ENCODE measurements at places on chromosomes 4 and X.

GRCh38 chr4:90025248-90025647 lies 101.9 kb upstream of the CCSER1 start:
- no peak for DNase-seq

GRCh38 chrX:120823556-120823955 lies 52.1 kb downstream of the CT47B1 start:
- peak; percentile 69 for DNase-seq

DNA sequence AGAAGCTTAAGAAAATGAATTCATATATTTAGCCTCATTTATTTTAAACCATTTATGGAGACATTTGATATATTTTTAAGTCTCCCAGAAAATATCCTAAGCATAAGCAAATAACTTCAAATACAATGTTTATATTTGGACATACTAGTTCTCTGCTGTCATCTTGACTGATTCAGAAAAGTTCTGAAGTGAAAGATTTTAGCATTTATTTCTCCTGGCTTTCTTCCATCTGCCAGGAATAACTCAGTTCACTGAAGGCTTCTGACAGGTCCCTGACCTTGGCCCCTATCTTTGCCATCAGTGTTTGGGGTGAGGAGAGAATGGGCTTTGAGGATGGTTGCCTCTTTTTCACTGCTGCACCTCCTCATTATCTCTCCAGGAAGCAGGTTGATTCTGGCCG lies 115.7 kb downstream of the SLIT2 start:
- peak; percentile 35 for DNase-seq

- DNase-seq, result no peak
These were observed 150.4 kb upstream of the NOCT start for GRCh38 chr4:138864961-138865720.

DNA sequence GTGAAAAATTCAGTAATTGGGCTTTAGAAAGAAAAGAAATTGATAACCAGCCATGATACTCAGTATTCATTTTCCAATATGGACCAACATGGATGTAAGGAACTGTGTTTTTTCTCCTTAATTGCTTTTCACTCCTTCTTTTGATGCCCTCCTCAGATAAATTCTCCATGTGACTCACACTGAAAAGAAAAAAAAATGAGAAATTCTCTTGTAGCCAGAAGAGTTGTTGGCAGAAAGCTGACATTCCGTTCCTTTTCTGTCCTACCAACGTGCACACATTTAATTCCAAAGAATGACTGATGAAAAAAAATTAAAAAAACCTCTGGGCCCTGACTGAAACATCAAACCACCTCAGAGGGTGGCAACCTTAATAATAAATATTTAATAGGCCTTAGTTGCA lies 153.1 kb downstream of the AMELX start:
- peak; percentile 77 for DNase-seq

DNA sequence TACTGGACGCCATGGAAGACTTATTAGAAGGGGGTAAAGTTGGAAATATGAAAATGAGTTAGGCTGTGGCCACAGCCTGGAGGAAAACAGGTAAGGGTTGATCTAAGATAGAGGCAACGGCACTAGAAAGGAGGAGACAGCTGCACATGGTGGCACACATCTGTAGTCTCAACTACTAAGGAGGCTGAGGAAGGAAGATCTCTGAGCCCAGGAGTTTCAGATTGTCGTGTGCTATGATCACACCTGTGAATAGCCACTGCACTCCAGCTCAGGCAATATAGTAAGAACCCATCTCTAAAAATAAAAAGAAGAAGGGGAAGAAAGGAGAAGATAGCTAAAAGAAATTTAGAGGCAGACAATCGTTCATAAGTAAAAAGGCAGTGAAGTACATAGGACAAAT lies 87.8 kb upstream of the SORBS2 start:
- no peak for DNase-seq

- no peak for DNase-seq
These were observed 32.4 kb downstream of the SLC2A9 start for GRCh38 chr4:9988933-9989332.

GRCh38 chr4:90084967-90085295 lies 42.3 kb upstream of the CCSER1 start:
- DNase-seq, result no peak

DNA sequence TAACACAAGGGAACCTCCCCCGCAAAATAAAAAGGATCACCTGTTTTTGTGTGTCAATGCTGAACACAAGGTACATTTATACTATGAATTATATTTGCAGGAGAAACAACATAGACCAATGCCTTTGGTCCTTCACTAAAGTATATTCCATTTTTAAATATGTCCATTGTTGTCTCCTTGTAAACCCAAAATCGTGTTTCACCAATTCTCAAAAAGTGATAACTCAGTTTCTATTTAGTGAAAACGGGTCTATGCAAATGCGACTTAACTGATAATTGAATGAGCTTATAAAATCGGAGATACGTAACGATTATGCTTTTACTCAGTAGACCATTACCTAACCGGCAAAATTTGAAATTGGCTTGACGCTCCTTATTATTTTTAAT lies 2.1 kb downstream of the BRWD3 start:
- no peak for DNase-seq

GRCh38 chr4:128682942-128683666 lies 126.4 kb upstream of the JADE1 start:
- no peak for DNase-seq

DNA sequence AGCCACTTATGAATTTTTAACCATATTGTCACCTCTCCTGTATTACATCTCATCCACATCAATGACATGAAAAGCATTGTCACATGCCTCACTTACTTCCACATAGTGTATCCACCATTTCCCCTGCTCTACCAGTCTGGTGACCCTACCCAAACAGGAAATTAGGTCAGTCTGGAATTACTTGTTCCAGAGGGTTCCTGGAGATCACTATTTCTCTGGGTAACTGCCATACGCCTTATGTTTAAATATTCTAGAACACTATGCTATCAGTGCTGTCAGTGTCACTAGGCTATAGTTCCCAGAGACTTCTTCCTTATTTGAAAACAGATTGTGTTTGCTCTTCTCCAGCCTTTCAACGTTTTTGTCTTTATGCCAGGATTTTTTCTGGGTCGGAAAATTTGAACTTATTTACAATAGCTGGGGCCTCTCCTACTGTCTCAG lies 15.0 kb downstream of the SRPX2 start:
- peak; percentile 12 for DNase-seq

- peak; percentile 61 for DNase-seq
These were observed 163.9 kb downstream of the KDR start for GRCh38 chr4:54961357-54961975.

DNA sequence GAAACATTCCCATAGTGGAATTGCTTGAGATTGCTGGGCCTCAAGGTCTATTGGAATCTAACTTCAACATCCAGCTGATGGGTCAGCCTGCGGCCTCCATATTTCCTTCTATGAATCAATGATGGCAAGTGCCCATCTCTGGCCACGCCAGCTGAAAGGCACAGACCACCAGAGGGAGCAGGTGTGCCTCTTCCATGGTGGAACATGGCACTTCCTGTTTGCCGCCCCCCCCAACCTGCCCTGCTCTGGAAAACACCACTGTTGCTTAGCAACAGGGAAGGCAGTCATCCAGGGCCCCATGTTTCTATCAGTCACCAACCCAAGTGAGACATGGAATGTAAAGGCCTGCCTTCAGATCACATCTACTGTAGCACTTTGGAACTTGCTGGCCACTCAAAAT lies 11.6 kb downstream of the PAGE4 start:
- peak; percentile 40 for DNase-seq

GRCh38 chr4:101512416-101512815 lies 165.1 kb upstream of the PPP3CA start:
- no peak for DNase-seq

- no peak for DNase-seq
These were observed 932.1 kb upstream of the SLIT2 start for GRCh38 chr4:19319607-19320006.

DNA sequence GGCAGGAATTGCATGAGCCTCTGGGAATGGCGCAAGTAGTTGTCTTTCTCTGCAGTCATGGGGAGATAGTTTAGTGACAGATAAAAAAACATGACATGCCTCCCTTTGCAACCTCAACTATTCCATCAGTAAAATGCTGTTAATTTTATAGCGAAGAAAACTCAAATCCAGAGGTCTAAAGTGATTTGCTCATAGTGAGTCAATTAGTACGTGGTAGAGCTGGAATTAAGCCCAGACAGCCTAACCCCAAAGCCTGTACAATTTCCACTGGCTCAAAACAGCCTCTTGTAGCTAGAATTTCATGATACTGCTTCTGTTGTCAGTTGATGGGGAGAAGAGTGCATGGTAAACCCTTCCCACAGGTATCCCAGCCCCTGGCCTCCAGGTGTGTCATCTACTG lies 81.3 kb upstream of the TRPC5 start:
- no peak for DNase-seq

GRCh38 chr4:2606960-2607506 lies 70.6 kb downstream of the FAM193A start:
- DNase-seq, result no peak

- no peak for DNase-seq
These were observed 1456.9 kb downstream of the TECRL start for GRCh38 chr4:62952366-62952765.

GRCh38 chr4:79042079-79042674 lies 102.9 kb upstream of the PAQR3 start:
- DNase-seq, result peak; percentile 46

DNA sequence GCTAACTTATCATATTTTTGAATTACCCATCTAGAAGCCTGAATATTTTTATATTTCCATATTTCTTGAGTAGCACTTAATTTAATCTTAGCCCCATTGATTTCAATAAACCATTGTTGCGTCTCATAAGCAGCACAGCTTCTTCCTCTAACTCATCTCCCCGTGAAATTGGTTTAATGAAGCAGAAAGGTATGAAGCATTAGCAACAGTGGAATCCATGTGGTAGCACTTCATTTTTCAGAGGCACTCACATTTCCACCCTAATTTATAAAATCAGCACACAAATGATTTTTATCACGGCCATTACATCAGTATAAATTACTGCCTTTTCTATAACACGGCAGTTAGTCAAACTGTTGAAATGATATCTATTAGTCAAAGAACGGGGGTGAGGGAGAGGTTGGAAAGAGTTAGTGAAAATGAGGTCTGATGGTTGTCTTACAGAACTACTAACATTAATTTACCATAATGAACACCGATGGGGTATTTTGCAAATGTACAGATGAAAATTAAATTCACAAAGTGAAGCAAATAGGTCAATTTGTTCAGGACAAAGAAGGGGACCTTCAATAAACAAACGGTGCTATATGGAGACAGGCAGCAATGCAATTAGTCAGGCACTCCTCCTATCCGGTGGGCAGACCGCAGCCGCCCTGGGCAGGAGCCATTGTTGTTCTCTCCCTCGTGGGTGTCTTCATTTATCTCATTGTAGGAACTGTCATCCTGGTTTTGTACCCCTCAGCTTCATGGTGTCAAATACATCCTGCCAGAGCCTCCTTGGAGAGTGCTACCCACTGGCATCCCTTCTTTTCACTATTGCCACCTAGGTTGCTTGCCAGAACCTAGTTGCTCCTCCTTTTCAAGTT lies 205.7 kb downstream of the SOX3 start:
- no peak for DNase-seq

DNA sequence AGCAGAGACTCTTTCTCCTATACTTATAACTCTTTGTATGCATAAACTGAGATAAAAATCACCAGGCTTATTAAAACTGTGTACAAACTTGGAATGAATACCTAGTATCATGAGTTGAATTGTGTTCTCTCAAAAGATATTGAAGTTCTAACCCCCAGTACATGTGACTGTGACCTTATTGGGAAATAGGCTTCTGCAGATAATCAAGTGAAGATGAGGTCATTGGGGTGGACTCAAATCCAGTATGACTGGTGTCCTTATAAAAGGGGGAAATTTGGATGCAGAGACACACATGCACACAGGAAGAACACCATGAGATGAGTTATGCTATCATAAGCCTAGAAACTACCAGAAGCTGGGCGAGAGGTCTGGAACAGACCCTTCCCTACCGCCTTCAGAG lies 26.2 kb downstream of the ZNF827 start:
- no peak for DNase-seq

- no peak for DNase-seq
These were observed 92.8 kb upstream of the UCP1 start for GRCh38 chr4:140661550-140661949.

GRCh38 chr4:55500072-55500471 lies 46.6 kb downstream of the CLOCK start:
- DNase-seq, result no peak

- no peak for DNase-seq
These were observed 201.1 kb upstream of the MBNL3 start for GRCh38 chrX:132689612-132690563.

DNA sequence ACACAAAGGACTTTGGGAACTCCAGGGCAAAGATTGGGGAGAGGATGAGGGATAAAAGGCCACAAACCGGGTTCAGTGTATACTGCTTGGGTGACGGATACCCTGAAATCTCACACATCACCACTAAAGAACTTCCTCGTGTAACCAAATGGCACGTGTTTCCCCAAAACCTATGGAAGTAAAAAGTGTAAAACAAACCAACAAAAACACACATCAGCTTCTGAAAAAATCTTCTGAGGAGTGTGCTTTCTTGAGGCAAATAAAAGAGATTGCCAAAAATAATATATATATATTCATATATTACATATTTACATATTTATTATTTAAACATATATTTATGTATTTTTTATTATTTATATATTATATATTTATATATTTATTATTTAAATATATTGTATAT lies 3.9 kb downstream of the P2RY8 start:
- DNase-seq, result no peak

GRCh38 chr4:182829196-182829595 lies 88.0 kb downstream of the DCTD start:
- DNase-seq, result no peak

GRCh38 chrX:20500171-20500865 lies 233.6 kb upstream of the RPS6KA3 start:
- no peak for DNase-seq
